ENCODE measurements at places on chromosomes 3 and 15.

- DNase-seq = no peak
Measured at GRCh38 chr15:65877749-65878148, 8.5 kb downstream of the RAB11A start.

GRCh38 chr3:182796310-182796709, 3.0 kb downstream of the ATP11B start:
- DNase-seq = no peak

DNA sequence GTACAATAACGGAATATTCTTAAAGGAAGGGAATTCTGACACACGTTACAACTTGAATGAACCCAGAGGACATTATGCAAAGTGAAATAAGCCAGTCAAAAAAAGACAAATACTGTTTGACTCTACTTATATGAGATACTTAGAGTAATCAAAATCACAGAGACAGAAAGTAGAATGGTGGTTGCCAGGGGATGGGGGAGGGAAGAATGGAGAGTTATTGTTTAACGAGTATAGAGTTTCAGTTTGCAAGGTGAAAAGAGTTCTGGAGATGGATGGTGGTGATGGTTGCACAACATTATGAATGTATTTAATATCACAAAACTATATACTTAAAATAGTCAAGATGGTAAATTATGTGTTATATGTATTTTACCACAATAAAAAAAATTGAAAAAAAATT, 112.9 kb upstream of the ARHGEF3 start:
- no peak for DNase-seq

GRCh38 chr3:67657192-67657591, 2.8 kb upstream of the SUCLG2 start:
- no peak for DNase-seq
